ENCODE measurements at places on chromosomes 4 and X. TPM values are rescaled to one million over a fixed set of nuclear protein-coding genes. Genes with fewer than 3 reads are reported as not detected.

Gene POU4F2
- not detected for total RNA-seq

Gene ZXDA
- total RNA-seq: 4.6 TPM

Gene FAM47B
- total RNA-seq: not detected

Gene CDKL2
- 1.5 TPM for total RNA-seq

Gene PCDH11X
- not detected for total RNA-seq

Gene AADAT
- not detected for total RNA-seq

Gene YY2
- 0.54 TPM for total RNA-seq

GRCh38 chr4:10054571-10055041 lies 33.3 kb upstream of the SLC2A9 start:
- no peak for DNase-seq

- no peak for DNase-seq
Observed at GRCh38 chr4:23091711-23092110, 399.0 kb downstream of the GBA3 start.

DNA sequence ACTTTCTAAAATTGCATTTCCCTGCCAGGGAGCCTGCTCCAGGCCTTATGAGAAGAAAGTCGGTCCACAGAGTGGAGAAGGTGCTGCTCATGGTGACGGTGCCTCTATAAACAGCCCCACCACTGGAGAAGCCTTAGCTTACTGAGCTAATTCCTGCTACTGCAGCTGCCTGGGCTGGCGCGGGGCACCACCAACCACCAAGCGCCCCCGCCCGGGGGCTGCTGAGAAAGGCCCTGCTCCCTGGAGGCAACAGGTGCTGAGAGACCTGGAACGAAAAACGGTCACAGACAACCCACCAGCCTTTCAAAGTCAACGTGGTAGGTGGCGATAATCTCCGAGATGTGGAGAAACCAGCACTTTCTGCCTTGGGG lies 2.9 kb downstream of the HCFC1 start:
- DNase-seq: no peak

DNA sequence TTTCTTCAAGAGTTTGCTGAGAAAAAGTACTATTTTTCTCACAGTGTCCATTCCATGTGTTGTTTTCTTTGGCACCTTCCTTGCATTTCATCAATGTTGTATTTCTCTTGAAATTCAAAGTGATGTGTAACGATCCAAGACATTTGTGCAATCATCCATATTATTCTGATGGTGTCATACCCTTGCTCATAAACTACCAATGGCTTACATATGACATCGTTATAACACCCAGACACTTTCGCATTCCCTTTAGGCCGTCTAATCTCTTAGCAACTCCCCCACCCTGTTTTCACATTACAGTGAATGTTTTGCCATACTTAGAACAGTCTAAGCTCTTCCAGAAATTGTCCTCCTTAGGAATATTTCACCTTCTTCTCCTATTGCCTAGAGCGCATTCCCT lies 1779.0 kb downstream of the PCDH7 start:
- no peak for DNase-seq

- peak; percentile 46 for DNase-seq
Observed at GRCh38 chr4:22607382-22607781, 85.4 kb upstream of the GBA3 start.

- DNase-seq: no peak
Observed at GRCh38 chr4:4541040-4541631, 712 bp downstream of the STX18 start.

- DNase-seq: peak; percentile 84
Observed at GRCh38 chrX:47619486-47620302, at the start of gene SYN1. TSS of gene SYN1 (minus strand) at chrX:47619857. CDS start at chrX:47619728, 129 bp downstream.

- no peak for DNase-seq
Observed at GRCh38 chrX:74536832-74537371, 77.5 kb downstream of the RLIM start.

DNA sequence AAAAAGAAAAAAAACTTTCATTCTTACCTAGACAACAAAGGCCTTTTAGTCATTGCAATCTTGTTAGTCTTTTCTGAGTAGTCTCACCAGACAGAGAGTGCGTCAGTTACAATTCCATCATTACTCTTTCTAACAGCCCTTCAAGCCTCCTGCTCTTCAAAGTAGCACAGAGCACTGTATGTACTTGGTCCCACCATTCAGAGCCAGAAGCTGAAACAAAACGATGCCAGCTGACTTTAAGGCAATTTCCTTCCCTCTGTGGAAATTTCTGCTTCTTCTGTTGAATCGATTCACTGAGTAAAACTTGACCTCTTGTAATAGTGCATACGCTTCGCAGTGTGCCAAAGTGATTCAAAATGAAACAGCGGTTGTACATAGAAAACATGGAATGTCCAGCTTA lies 57.7 kb upstream of the TENM3 start:
- no peak for DNase-seq

DNA sequence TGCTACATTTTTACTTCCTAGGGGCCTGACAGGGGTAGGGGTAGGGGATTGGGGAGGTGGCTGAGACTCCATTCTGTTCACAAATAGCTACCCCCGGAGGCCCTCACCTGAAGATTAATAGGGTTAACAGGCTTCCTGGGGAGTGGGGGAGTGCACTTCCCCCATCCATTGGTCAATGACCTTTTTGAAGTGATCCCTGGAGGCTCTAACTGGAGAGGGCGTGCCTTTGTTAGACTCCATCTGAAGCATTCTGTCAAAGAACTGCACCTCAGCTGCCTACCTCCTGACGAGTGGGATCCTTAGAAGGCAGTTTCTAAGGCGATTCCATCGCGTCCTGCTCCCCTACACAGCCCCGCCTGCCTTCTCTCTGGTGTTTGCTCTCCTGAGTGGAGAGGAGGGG lies 10.0 kb upstream of the MTM1 start:
- no peak for DNase-seq

DNA sequence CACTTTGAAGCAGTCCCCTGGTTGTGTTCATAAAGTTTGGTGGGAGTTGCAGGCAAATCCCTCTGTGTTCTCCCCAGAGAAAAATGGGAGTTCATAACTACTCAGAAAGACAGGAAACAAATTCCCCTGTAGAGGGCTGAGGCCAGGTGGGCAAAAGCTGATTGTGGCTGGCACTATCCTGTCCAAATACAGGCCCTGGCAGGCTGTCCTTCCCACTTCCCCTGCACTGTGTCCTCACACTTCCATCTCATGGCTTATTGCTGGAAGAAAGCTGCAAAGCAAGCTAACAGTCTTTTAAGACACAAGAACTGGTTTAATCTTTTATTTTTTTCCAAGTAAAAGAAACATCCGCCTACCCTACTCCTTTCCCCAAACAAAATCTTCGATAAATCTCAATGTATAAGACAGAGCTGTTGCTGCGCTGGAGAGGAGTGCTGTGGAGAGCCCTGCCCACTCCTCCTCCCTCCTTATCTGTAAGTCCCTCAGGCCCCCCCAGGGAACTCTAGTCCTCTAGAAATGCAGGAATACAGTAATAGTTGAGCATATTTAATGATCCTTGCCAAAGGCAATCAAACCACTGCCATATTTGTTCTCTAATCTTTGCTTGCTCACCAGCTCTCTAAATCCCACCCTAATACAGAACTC lies 14.0 kb downstream of the TAPT1 start:
- no peak for DNase-seq

DNA sequence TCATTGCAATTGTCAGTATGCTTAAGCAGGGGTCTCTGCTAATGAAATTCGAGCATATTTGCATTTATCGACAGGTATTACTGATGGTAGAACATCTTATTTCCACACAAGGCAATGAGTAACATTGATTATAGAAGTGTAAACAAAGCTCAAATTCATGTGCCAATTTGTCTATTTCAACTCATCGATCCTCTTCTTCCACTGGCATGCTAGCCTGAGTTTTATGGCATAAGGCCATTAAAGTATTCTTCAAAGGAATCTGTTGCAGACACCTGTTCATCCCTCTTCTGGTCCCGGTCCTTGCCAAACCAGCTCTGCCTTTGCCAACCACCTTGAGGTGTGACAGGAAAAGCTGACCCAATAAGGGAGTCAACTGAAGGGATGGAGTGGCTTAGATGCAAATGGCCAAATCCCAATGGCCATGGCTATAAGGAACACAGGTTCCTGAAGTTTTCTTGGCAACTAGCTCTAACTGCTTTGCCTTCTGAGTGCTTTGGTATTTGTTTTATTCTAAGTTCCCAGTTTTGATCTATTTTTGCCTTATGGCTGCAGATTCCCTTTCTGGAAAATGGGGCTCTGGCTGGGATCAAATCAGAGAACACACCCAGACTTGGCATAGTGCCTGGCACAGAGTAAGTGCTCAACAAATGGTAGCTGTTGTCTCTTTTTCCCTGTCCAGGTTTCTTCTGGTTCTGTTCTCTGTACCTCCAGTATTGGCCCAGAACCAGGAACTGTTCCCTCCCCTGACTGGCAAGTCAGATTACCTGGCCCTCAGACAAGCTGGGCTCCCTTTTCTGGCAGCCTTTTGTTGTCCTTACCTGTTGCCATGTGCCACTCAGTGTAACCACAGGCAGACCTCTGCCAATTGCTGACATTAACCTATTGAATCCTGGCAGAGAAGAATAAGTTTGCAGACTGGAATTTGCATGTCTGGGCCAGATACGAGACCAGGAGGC lies 63.1 kb downstream of the RTL9 start:
- DNase-seq: no peak

DNA sequence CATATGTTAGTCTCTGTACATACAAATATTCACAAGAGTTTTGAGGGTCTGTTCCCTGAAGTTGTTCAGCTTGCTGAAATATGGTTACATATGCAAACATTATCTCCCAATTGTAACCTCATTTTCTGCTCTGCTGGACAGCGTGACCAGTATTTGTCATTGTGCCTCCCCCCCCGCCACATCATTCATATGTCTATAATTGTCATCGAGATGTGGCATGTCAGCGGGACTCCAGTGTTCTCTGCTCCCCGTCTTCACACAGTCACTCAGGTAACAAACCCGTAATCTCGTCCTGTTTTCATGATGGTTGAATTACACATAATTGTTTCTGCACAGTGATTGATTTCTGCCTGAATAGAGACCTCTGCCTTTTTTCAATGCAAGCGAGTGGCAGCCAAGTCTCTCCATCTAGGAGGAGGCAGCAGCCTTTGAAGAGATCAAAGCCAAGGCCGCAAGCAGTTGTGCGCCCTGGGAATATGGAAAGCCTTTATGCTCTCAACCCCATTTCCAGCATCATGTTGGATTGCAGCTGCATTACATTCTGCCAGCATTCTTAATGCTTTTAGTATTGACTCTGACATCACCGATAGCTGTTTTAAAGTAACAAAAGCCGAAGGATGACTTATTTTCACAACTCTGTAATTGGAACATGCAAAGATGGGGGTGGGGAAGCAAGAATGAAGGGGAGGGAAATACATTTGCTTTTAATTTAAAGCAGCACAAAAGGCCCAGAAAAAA lies 27.4 kb downstream of the LEF1 start:
- no peak for DNase-seq

GRCh38 chr4:163701916-163702315 lies 207.4 kb downstream of the TMA16 start:
- no peak for DNase-seq

DNA sequence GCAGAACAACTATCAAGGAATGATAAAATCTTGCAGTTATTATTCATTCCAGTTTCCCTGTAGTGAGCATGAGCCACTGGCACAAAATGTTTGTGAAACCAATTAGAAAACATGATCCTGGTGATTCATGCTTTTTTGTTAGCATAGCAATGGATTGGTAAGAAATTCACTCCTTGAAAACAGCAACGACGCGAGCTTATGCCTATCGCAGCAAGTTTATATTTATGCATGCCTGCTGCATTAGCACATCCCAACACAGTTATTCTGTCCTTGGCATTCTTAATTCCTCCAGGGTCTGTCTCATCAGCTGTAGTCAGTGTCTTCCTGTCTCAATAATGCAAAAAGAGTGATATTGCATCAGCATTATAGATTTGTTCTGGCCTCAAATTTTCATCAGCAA lies 975.9 kb downstream of the STIM2 start:
- DNase-seq: no peak

GRCh38 chr4:188495169-188495568 lies 355.9 kb downstream of the TRIML1 start:
- no peak for DNase-seq

DNA sequence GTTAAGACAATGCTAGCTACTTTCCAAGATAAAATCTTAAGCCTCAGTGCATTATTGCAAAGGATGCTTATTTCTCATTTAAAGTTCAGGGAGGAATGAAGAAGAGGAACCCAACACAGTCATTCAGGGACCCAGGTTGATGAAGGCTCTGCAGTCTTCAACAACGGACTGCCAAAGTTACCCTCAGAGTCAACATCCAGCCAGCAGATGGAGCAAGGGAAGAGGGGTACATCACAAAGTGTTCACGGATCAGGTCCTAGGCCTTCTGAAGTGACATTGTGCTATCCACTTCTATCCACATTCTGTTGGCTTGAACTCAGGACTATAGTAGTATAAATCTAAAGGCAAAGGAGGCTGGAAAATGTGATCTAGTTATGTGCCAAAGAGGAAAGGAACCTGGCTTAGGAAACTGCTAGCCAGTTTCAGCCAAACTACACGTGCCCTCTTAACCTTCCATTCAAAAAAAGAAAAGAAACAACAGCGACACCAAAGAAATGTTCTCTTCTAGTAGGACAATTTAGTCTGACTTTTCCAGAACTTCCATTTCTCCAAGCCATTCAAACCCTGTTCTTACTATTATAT lies 28.8 kb downstream of the NKX6-1 start:
- no peak for DNase-seq

- DNase-seq: no peak
Observed at GRCh38 chr4:112901962-112902411, 147.5 kb upstream of the ANK2 start.

GRCh38 chr4:103907414-103907813 lies 187.6 kb upstream of the TACR3 start:
- DNase-seq: no peak

GRCh38 chr4:170887396-170887795 lies 797.6 kb upstream of the AADAT start:
- DNase-seq: no peak

- DNase-seq: no peak
Observed at GRCh38 chrX:132034648-132035047, 11.5 kb downstream of the STK26 start.

DNA sequence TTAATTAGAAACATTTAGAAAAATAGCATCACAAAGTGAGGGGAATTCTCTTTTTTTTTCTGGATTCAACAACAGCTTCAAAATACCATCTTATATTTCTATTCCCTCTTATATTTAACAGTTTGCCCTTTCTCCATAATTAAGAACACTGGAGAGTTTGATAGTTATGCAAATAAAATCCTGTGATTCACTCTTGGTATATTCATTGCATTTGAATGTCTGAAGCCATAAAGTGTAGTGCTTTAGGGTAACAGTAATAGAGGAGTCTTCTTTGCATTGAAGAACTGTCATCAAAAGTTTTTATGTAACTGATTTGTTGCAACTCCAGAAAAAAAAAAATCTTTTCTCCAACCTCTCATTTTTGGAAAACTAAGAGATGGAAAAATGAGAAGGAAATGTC lies 352.0 kb upstream of the GALNTL6 start:
- DNase-seq: no peak

All from activated naive CD4-positive, alpha-beta T cell treated with anti-CD3 and anti-CD28 coated beads, Interleukin-2, amount 50 U/mL, for 72 hours (primary cell).